ENCODE measurements at places on chromosomes 12 and 14.

GRCh38 chr12:89319122-89319521 is 33.2 kb downstream of the DUSP6 start:
- peak; percentile 72 for DNase-seq

- DNase-seq = no peak
Observed at GRCh38 chr14:59150990-59151389, 37.5 kb upstream of the DAAM1 start.

DNA sequence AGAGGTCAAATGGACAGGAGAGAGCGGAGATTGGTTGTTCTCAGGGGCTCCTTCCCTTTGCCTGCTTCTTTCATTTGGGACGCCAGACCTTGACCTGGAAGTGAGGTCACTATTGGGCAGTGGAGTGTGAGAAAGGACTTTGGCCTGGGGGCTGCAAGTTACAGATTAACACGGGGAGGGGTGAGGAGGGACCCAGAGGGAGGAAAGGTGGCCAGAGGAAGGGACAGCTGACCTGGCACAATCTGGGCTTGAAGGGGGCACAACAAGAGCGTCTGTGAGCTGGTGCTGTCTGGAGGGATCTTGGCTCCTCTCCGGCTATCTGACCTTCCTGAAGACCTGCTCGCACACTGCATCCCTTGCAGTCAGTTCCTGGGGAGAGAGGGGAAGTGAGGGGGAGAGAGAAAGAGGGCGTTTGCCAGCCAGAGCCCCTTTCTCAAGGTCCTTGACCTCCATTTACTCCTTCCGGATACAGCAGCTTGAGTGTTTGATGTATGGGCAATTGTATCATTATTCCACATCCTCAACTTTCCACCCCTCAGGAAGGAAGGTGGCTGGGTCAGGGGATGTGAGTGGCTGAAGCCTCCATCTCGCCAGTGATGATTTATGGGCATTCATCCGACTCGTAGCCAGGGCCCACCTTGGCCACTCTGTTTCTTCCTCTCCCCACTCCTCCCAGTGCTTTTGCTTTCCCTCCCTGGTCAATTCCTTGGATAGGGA is 4.7 kb downstream of the RBP5 start:
- no peak for DNase-seq

GRCh38 chr12:52139579-52140062 is 52.2 kb downstream of the KRT80 start:
- DNase-seq = no peak

GRCh38 chr14:86933958-86934595 is 1058.9 kb downstream of the GALC start:
- no peak for DNase-seq

DNA sequence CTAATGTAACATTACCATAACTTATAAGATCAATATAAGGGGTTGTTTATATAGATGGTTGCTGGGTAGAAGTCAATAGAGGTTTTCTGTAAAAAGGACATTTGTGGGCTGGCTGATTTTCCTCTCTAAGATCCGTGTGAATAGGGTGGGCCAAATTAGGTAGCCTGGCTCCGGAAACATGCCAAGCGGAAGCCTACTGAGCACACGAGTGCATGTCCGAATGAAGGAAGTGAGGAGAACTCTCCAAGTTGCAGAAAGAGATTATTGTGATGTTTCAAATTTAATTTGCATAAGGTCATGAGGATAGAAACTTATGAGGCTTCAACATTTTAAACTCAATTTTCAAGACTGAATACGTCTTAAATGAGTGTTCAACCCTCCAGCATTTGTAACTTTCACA is 356.7 kb downstream of the SNAPC1 start:
- DNase-seq = no peak

DNA sequence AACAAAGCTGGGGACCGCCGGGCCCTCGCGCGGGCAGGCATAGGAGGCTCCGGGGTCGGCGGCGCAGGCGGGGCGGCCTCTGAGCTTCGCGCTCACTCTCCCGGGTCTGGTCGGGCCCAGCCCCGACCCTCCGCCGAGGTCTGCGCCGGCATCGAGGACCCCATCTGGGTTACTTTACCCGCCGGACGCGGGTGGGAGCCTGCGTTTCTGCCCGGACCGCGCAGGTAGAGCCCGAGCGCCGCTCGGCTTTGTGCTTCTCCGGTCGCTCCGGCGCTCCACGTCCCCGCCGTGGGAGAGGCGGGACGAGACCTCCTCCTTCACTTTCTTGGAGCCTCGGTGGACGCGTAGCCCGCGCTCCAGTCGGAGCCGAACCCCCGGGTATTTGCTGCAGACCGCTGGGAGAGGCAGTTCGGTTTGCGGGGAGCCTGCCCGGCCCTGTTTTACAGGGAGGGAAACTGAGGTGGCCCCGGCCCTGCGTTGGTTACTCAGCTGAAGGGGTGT is 63.2 kb downstream of the FBXL14 start:
- no peak for DNase-seq

DNA sequence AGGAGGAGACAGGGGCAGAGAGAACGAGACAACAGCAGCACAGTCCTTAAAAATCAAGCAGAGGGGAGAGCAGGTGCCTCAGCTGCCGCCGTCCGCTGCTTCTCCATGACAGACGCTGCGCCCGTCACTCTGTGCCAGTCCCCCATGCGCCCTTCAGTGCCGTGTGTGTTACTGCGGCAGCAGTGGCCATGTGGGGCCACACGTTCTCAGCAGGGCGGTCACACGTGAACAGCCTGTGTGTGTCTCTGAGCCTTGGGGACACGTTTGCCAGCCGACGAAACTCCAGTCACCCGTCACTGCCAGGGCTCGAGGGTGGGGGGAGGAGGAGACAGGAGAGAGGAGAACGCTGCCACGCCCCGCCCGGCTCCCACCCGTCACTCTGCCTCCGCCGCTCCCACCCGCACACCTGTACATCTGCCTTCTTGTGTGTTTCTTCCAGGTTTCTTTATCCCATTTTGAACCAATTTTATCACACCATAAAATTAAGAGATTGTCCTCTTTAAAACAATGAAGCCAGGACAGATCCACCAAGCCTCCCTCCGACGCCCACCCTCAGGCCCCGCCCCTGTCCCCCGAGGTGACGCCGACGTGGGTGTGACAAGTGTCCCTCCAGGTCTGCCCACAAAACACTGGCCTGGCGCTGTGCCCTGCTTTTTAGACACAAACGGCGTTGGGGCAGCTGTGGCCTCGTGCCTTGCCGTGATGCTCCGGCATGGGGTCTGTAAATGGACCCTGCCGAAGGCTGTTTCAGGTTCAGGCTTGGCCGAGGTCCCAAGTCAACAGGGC is 58.2 kb downstream of the GALNT9 start:
- no peak for DNase-seq

DNA sequence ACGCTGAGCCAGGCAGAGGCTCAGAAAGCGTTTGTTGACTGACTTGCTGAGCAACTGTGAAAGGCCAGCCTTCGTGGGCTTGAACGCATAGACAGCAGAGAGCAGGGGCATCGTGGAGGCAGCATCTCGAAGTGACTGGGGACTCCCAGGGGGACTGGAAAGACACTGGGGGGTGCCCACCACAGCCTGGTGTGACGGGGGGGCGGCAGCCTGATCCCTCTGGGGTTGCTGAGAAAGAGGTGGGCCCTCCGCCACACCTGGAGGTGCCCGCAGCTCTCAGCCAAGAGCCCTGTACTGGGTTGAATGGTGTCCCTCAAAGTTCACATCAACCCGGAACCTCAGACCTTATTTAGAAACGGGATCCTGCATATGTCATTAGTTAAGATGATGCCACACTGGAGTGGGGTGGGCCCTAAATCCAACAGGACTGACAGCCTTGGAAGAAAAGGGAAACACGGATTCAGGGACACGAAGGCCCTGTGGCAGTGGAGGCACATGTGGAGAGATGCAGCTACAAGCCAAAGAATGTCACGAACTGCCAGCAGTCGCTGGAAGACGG is 84.6 kb downstream of the RFLNA start:
- no peak for DNase-seq

- no peak for DNase-seq
Observed at GRCh38 chr14:77979171-77979570, 179.3 kb downstream of the ADCK1 start.

DNA sequence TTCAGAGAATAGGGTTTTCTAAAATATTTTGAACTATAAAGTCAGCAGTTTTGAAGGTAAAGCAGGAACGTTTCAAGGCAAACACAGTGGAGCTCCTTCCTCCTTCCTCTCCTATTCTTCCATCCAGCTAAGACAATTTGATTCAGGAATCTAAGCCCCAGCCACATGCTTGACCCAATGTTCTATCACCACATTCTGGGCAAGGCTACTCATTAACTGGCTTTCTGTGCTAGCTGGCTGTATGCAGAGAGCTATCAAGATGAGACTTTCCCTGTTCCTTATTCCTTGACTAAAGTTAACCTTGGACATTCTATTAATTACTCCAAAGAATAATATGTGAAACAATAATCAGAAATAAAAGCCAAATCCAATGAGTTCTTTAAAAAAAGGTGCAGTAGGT is 266.9 kb downstream of the NOVA1 start:
- DNase-seq = no peak

DNA sequence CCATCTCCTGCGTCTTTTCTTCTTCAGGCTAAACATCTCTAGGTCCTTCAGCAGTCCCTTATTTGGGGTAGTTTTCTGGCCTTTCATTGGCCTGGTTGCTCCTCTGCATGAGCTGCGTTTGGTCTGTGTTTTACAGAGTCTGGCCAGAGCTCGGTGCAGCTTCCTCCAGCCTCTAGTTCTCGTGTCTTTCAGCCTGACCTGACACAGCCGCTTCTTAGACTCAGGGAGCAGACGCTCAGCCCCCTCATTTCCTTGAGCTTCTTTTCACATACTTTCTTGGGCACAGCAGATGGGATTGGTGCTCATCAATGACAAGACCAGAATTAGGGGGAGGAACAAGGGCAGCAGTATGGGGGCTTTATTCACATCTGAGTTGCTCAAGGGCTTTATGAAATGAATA is 13.6 kb upstream of the GSG1 start:
- no peak for DNase-seq

DNA sequence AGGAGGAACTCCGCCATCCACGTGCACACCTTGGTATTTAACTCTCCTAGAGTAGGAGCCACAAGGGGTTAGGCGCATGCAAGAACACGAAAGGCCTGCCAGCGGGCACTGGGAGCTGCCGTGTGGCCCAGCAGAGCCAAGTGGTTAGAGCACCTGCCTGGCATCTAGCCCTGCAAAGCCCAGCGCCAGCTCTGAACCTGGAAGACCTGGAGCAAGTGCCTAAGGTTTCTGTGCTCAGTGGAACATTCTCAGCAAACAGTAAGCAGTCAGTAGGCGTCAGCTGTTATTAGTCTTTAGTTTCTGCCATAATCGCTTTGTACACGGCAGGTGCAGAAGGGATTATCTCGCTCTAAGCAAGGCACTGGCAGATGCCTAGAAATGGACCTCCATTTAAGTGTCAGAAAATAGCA is 55.4 kb downstream of the SETD3 start:
- DNase-seq = no peak

- DNase-seq = no peak
Observed at GRCh38 chr14:54474232-54474793, 14.5 kb downstream of the GMFB start.

DNA sequence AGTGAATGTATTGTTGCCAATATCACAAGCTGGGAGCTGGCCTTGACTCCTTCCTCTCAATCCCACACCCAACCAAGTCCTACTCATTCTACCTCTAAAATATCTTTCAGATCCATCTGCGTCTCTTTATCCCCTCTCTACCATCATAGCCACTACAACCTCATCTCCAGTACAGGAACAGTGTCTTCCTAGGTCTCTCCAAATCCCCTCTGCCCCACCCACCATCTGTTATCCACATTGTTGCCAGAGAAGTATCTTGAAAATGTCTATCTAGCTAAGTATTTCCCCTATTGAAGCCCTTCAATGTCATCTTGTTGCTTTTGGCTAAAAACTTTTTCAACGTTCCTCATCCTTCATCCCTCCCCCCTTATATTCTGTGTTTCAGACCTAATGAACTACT is 244.7 kb downstream of the C12orf75 start:
- DNase-seq = no peak

GRCh38 chr14:58131386-58131785 is 20.6 kb downstream of the ARMH4 start:
- DNase-seq = no peak

GRCh38 chr12:13100605-13100881 is 2.9 kb downstream of the GSG1 start:
- DNase-seq = no peak

- DNase-seq = no peak
Observed at GRCh38 chr14:91238661-91239060, 5.8 kb downstream of the GPR68 start.
